Stimulated activated CD4-positive, alpha-beta T cell treated with anti-CD3 and anti-CD28 coated beads, Interleukin-4, amount 100 ng/mL, for 1 hour (primary cell): ENCODE measurements at places on chromosomes 13 and 19.

- DNase-seq, result peak; percentile 55
These were observed 585 bp downstream of the MAP1S start for GRCh38 chr19:17719730-17720400.

DNA sequence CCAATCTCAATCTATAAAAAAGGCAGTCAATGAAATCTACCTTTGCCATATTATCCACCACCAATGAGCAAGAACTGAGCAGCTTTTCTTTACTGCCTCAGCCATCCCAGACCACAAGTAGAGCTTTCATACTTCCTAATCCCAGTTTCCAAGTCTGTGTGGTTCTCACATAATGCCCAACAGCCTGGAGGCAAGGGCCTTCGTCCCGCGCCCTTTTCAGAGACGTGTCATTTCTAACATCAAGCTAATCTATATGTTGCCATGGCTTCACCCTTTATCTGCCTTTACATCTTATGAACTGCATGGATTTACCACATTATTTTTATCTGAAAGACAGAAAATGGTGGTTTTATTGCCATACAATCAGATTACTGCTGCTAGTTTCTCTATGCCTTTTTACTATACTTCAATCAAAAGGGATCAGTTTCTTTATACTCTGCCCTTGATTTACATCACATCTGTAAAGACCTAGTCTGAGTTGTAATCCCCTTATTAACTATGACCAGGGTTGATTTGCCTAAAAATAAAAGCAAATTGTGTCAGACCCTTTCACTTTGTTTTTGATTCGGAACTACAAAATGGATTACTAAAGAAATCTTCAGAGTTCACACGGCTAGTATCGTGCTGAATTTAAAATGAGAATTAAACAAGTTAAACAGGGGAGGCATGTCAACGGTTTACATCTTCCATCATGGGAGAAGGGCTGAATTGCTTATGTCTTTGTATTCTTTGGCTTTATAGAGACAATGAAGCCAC lies 5.9 kb downstream of the EFNB2 start:
- no peak for DNase-seq

DNA sequence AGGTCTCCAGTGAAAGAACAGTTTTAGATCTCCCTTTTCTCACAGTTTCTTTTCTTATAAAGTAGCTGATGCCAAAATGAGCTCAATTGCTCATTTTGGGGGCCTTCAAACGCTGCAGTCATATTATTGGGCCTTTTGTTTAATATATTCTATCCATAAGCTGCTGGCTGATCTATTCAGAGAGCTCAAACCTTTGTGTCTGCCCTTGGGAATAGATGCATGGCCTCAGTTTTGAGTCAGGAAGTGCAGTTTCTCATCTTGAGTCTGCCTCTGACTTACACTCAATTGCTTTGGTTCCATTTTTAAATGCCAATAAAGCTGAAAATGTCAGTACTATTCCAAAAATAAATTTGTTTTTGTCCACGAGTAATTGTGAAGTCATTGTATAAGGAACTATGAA lies 468.9 kb downstream of the KLF12 start:
- no peak for DNase-seq

GRCh38 chr13:53054569-53054968 lies 26.0 kb downstream of the OLFM4 start:
- no peak for DNase-seq

- DNase-seq, result no peak
These were observed 32.2 kb upstream of the TNFAIP8L1 start for GRCh38 chr19:4606921-4607678.

- no peak for DNase-seq
These were observed 18.8 kb downstream of the C1QTNF9 start for GRCh38 chr13:24328145-24328544.

GRCh38 chr13:76790526-76790925 lies 95.7 kb downstream of the KCTD12 start:
- no peak for DNase-seq

- DNase-seq, result no peak
These were observed 4.0 kb downstream of the PTBP1 start for GRCh38 chr19:801030-801860.

DNA sequence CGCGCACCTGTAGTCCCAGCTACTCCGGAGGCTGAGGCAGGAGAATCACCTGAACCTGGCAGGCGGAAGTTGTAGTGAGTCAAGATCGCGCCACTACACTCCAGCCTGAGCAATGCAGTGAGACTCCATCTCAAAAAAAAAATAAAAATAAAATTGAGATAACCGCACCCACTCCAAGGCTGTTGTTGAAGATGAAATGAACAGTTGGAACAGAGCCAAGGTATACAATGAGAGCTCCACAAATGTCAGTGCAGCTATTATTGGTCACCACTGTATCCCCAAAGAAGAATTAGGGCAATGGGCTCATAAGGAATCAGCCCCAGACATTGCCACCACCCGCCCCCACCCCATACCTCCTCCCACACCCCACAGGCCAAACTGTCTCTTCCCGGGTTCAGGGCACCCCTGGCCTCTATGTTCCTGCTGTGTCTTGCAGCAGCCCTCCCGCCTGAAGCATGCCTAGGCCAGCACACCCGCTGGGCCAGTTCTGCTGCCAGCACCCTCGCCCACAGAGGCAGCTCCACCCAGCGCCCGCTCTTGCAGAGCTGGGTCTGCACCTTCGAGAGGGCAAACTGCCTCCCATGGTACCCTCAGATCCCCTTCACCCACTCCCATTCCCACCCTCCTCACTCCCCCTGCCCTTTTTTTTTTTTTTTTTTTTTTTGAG lies 3.5 kb upstream of the S1PR5 start:
- no peak for DNase-seq

DNA sequence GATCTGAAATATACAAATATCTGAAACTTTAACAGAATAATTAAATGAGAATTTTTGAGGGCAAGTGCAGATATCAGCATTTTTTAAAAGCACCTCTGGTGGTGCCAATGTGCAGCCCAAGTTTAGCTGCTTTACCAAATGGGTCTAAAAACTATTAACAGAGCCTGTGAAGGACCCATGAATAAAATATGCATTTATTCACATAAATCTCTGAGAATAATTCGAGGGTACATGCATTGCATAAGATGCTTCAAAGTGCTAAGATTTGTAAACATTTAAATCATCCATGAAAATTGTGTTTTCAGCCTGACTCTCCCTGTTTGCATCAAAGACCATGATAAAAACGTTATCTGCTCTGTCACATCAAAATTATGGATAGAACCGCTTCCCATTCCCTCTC lies 47.1 kb upstream of the TNFSF11 start:
- DNase-seq, result no peak

DNA sequence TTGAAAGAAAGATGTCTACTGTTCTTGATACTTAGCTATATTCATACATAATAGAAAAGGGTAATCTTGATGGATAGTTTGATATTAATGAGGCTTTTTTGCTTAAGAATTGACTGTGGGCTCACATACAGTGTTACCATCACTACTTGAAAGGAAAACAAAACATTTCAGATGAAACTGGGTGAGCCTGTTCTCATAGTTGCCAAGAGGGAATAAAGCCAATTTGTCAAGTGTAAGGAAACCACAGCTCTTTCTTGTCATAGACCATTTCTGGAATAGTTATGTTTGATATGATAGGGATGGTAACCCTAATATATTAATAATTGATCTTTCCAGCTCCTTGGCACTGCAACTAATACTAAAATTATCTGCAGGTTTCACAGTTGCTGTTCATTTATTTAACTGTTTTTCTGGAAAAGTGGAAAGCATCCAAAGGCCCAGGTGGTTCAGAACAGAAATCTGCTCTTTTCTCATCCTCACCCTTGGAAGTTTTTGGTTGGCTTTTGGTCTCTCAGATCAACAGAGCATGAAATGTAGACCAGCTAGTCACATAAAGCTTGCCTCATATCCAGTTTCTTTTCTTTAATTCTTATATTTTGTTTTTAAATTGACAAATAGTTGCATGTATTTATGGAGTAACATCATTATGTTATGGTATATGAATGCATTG lies 43.2 kb downstream of the ARHGEF7 start:
- DNase-seq, result no peak

DNA sequence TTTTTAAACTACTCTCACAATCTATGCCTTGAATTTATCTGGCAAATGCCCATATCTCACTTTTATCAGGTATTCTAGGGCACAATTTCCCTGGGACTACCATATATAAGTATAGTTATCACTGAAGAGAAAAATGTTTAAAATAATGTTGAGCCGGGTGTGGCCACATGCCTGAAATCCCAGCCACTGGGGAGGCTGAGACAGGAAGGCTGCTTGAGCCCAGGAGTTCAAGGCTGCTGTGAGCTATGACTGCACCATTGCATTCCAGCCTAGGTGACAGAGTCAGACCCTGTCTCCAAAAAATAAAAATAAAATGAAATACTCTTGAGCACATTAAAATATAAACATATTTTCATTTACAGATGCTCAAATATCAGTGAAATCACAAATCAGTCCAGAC lies 4.1 kb downstream of the KATNAL1 start:
- DNase-seq, result no peak

- DNase-seq, result no peak
These were observed 4.5 kb upstream of the NDUFB7 start for GRCh38 chr19:14576363-14576762.
